ENCODE measurements at places on chromosomes 7 and 10. TPM values are rescaled to one million over a fixed set of nuclear protein-coding genes. Genes with fewer than 3 reads are reported as not detected.
A peak's percentile ranks its signal among the peaks of the same experiment; 100 is the strongest.

- peaks cover 2% of the 10 kb centered on the region for H3K27me3 ChIP-seq
- no peak overlapping the region for H3K4me3 ChIP-seq
- DNase-seq, result no peak
Measured at GRCh38 chr10:97090035-97090434, 95.7 kb downstream of the SLIT1 start.

DNA sequence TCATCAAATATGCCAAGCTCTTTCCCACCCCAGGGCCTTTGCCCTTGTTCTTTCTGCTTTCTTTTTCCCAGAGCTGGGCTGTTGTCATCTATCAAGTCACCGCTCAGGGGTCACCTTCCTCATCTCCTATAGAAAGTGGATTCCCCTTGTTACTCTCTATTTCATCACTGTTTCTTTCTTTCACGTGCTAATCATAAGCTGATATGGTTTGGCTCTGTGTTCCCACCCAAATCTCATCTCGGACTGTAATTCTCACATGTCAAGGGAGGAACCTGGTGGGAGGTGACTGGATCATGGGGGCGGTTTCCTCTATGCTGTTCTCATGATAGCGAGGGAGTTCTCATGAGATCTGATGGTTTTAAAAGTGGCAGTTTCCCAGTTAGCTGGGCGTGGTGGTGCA, 17.0 kb upstream of the TIAL1 start:
- H3K27ac ChIP-seq, result no peak overlapping the region
- H3K27me3 ChIP-seq, result no peaks in the 10 kb centered on the region
- no peaks in the 10 kb centered on the region for H3K4me1 ChIP-seq
- no peak overlapping the region for H3K4me3 ChIP-seq
- H3K36me3 ChIP-seq, result no peaks in the 10 kb centered on the region

DNA sequence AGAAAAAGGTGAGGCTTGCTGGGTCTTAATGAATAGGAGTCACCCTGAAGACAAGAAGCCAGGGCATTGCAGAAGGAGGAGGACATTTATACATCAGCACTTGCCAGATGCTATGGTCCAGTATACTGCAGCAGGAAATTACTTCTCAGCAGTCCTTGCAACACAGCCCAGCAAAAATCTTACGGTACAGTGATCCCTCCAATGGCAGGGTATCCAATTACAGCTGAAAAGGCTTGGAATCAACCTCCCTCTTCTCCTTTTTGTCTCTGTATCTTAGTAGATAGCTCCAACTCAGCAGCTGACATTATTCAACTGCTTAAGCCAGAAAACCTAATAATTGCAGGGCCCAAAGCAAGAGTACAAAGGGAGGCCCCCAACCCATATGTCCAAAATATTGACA, 128.3 kb upstream of the COBL start:
- no peak overlapping the region for H3K4me3 ChIP-seq
- no peaks in the 10 kb centered on the region for H3K4me1 ChIP-seq
- H3K36me3 ChIP-seq, result no peaks in the 10 kb centered on the region
- H3K27ac ChIP-seq, result no peak overlapping the region
- DNase-seq, result no peak

GRCh38 chr10:42111661-42112330, 526.6 kb downstream of the ZNF33B start:
- H3K36me3 ChIP-seq, result no peaks in the 10 kb centered on the region
- no peak overlapping the region for H3K27ac ChIP-seq
- H3K4me3 ChIP-seq, result no peak overlapping the region
- no peaks in the 10 kb centered on the region for H3K27me3 ChIP-seq
- no peak for DNase-seq
- H3K4me1 ChIP-seq, result no peaks in the 10 kb centered on the region

DNA sequence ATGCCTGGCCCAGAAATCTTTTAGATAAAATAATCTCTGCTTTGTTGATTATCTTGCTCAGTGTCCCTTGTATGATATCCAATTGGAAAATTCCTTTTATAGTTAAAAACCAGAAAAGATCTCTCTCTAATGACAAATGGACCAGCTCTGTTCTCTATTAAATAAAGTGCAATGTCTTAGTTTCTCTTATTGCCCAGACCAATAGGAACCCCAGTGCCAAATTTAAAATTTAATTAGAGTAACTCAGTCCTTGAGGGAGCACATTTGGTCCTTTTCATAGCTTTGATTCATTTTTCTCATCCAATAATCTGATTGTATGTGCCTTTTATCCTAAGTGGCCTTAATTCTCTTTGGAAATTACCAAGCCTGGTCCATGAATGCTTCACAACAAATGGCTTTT, 158.9 kb upstream of the FOXK1 start:
- H3K4me1 ChIP-seq, result no peaks in the 10 kb centered on the region
- no peak for DNase-seq
- no peak overlapping the region for H3K4me3 ChIP-seq
- no peak overlapping the region for H3K27ac ChIP-seq
- no peaks in the 10 kb centered on the region for H3K27me3 ChIP-seq

GRCh38 chr7:26351171-26351570, 59.5 kb downstream of the SNX10 start:
- no peaks in the 10 kb centered on the region for H3K4me1 ChIP-seq
- H3K27ac ChIP-seq, result no peak overlapping the region
- no peak overlapping the region for H3K4me3 ChIP-seq
- H3K36me3 ChIP-seq, result no peaks in the 10 kb centered on the region
- no peak for DNase-seq

GRCh38 chr10:11825796-11826414, 2.7 kb downstream of the PROSER2 start:
- H3K4me1 ChIP-seq, result no peaks in the 10 kb centered on the region
- H3K4me3 ChIP-seq, result no peak overlapping the region
- H3K27ac ChIP-seq, result peak overlapping the region; percentile 93
- H3K27me3 ChIP-seq, result no peaks in the 10 kb centered on the region
- H3K36me3 ChIP-seq, result no peaks in the 10 kb centered on the region

- no peak overlapping the region for H3K4me3 ChIP-seq
- DNase-seq, result no peak
- H3K27me3 ChIP-seq, result no peaks in the 10 kb centered on the region
- H3K36me3 ChIP-seq, result no peaks in the 10 kb centered on the region
- H3K4me1 ChIP-seq, result no peaks in the 10 kb centered on the region
Measured at GRCh38 chr10:133391249-133391635, 2.7 kb upstream of the MTG1 start.

DNA sequence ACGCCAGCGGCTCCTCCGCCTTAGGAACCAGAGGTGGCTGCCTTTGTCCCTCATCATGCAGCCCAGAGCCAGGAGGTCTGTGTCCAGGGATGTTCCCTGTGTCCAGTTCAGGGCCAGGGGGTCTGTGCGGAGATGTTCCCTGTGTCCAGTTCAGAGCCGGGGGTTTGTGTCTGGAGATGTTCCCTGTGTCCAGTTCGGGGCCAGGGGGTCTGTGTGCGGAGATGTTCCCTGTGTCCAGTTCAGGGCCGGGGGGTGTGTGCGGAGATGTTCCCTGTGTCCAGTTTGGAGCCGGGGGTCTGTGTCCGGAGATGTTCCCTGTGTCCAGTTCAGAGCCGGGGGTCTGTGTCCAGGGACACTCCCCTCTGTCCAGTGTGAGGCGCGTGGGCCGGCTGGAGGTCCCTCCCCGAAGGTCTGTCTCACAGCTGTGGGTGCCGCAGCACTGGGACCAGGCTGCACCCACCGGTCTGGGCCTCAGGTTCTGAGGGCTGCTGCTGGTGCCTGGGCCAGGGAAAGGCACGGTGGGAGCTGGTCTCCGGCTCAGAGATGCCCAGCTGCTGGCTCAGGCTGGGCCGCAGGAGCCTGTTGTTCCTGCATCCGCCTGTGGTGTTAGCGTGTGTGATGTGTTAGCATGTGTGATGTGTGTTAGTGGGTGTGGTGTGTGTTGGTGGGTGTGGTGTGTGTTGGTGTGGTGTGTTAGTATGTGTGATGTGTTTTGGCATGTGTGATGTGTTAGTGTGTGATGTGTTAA, 67.9 kb upstream of the CFAP46 start:
- DNase-seq, result no peak
- no peak overlapping the region for H3K4me3 ChIP-seq
- H3K4me1 ChIP-seq, result no peaks in the 10 kb centered on the region
- H3K27me3 ChIP-seq, result no peaks in the 10 kb centered on the region
- H3K36me3 ChIP-seq, result no peaks in the 10 kb centered on the region
- no peak overlapping the region for H3K27ac ChIP-seq

DNA sequence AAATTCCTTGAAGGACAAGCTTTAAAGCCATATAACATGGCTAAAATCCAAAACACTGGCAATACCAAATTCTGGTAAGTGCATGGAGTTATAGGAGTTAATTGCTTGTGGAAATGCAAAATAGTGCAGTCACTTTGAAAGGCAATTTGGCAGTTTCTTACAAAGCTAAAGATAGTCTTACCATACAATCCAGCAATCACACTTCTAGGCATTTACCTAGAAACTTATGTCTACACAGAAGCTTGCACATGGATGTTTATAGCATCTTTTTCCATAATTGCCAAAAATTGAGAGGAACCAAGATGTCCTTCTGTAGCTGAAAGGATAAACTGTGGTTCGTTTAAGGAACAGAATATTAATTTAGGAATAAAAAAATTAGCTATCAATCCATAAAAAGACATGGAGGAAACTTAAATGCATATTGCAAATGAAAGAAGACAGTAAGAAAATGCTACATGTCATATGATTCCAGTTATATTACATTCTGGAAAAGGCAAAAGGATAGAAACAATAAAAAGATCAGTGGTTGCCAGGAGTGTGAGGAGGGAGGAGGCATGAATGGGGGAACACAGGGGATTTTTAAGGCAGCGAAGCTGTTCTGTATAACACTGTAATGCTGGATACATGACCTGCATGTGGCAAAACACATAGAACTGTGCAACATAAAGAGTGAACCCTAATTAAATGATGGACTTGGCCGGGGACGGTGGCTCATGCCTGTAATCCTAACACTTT, 51.9 kb downstream of the GNAT3 start:
- H3K27me3 ChIP-seq, result no peaks in the 10 kb centered on the region
- no peak for DNase-seq
- H3K36me3 ChIP-seq, result no peaks in the 10 kb centered on the region
- no peaks in the 10 kb centered on the region for H3K4me1 ChIP-seq

DNA sequence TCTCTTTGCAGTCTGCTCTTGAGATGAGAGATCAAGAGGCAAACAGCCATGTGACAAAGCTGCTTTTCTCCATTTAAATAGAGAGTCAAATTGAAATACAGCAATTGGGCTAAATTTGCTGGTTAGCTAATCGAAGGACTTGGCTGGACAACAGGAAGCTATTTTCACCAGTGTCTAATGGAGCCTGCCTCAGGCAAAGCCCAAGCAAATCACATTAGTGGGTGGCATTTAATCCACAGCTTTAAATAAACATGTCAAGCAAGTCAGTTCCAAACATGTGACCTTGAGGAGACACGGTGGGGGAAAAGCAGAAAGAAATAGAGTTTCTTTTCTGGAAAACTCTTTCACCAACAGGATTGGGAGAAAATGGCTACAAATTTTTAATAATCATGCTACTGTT, 180.5 kb upstream of the AOAH start:
- no peaks in the 10 kb centered on the region for H3K4me1 ChIP-seq
- no peak for DNase-seq
- no peaks in the 10 kb centered on the region for H3K27me3 ChIP-seq
- H3K4me3 ChIP-seq, result no peak overlapping the region
- no peak overlapping the region for H3K27ac ChIP-seq

- H3K4me3 ChIP-seq, result peak overlapping the region; percentile 93
- no peak for DNase-seq
- no peaks in the 10 kb centered on the region for H3K4me1 ChIP-seq
- H3K27ac ChIP-seq, result peak overlapping the region; percentile 98
- no peaks in the 10 kb centered on the region for H3K36me3 ChIP-seq
Measured at GRCh38 chr10:73997461-73997786, 492 bp upstream of the VCL start.

The ZNF777 gene
- 19.5 TPM for total RNA-seq

The CFAP58 gene
- total RNA-seq, result 0.05 TPM

The GCK gene
- total RNA-seq, result 2.7 TPM

The NRBF2 gene
- total RNA-seq, result 15.7 TPM

The LAMB4 gene
- 0.85 TPM for total RNA-seq

The TAS2R3 gene
- 1.1 TPM for total RNA-seq

Measured in prostate gland (tissue), 2 donors.